NCI-H510A treated with DMSO at 0.1 percent for 48 hours (cell line): ENCODE measurements at places on chromosomes 1 and 21.

GRCh38 chr21:46078322-46078977 lies 19.5 kb upstream of the COL6A2 start:
- no peak for DNase-seq

- no peak for DNase-seq
Measured at GRCh38 chr1:30641572-30642353, 81.6 kb downstream of the MATN1 start.

GRCh38 chr1:176885751-176886150 lies 278.8 kb downstream of the ASTN1 start:
- no peak for DNase-seq

- DNase-seq, result no peak
Measured at GRCh38 chr21:25103500-25104207, 503.6 kb downstream of the MRPL39 start.

- no peak for DNase-seq
Measured at GRCh38 chr1:38803647-38804046, 55.9 kb downstream of the RRAGC start.
